ENCODE measurements at places on chromosomes 16 and 17.

- DNase-seq, result no peak
Measured at GRCh38 chr16:84893849-84894599, 74.2 kb downstream of the CRISPLD2 start.

DNA sequence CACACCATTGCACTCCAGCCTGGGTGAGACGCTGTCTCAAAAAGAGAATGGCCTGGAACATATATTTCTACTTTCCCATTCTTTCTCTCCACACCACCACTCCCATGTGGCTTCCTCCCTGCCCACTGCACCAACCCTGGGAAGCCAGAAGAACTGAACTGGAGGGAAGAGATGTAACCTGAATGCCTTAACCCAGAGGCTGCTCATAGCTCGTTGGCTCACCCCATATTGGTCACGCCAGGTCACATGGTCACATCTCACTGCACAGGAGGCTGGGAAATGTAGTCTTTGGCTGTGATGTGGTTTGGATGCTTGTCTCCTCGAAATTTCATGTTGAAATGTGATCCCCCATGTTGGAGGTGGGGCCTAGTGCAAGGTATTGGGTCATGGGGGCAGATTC, 5.9 kb upstream of the DNAH17 start:
- DNase-seq, result no peak

DNA sequence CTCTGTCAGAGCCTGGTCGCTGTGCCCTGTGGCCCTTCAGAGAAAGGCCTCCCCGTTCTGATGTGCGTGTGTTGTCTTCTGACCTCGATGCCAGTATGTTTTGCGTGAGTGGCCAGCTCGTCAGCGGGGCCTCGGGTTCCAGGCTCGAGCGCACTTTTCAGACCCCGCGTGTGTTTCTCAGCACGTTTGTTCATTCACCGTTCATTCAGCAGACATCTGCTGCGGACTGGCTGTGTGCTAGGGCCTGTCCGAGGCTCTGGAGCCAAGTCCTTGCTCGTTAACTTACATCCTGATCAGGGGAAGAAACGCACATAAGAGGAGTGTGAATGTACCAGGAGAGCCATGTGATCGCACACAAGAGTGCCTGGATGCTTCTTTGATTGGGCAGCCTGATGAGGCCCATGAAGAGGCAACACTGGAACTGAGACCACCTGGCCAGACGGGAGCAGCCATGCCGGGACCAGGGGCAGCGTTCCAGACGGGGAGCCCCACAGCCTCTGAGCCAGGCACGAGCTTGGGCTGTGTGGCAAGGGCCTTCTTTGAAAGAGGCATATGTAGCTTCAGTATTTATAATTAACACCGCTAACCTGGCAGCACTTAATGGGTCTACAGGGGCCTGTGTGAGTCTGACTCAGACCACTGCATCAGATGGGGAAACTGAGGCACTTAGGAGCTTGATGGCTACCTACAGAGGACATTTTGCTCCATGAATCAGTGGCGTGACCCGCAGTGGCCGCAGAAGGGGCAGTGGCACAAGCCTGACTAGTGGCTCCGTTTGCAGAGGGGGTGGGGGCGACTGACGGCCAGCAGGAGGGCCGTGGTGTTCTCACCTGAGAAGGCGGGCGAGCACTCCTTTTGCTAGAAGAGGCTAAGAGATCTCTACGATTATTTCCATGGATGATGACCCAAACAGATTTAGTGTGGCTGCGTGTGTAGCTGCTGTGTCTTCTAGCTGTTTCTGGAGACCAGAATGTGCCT, 187.9 kb upstream of the CHMP6 start:
- no peak for DNase-seq

GRCh38 chr16:75252946-75253911, 1.8 kb upstream of the BCAR1 start:
- DNase-seq, result peak; percentile 45

DNA sequence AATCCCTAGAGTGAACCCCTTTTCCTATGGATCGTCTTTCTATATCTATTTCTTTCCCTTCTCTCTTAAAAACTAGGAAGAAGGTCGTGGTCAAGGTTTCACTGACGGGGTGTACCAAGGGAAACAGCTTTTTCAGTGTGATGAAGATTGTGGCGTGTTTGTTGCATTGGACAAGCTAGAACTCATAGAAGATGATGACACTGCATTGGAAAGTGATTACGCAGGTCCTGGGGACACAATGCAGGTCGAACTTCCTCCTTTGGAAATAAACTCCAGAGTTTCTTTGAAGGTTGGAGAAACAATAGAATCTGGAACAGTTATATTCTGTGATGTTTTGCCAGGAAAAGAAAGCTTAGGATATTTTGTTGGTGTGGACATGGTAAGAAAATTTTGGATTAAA, 9.6 kb downstream of the CYLD start:
- DNase-seq, result no peak

DNA sequence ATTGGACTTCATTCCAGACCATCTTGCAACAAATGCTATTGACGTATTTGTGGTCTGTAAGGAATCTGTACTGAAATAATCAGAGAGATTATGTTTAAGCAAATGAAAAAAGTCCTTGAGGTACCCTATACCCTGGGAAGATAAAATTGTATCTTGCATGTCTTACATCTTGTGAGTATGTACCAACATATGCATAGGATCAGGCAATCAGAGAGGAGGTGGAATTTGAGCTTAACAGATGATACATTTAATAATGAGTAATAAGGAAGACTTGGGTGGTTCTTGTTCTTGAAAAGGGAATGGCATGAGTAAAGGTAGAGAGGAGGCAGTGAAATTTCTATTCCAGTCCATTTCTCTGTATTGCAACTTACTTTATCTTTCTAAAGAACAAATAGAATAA, 10.6 kb downstream of the MOSMO start:
- DNase-seq, result no peak

GRCh38 chr16:78720416-78720815, 621.0 kb downstream of the WWOX start:
- no peak for DNase-seq

DNA sequence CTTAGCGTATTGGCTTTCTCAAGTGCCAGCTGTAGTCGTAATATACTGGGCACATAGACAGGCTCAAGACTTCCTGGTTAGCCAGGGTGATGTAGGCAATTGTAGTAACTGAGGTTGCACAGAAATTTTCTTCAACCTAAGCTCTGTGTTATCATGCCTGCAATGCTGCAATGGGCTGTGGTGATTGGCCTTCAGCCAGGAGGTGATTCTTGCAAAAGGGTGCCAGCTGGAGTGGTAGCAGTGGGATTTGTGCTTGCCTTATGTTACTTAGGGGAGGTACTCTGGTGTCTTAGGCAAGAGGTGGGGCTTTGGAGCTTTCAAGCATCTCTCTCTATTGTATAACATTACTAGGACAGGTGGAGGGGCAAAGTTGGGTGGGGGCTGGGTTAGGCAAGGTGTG, 495.1 kb downstream of the CDH11 start:
- no peak for DNase-seq

Measured in amygdala (tissue), 56 donors.